Neural crest cell (in vitro differentiated cells): ENCODE measurements at places on chromosomes 13 and 19.

GRCh38 chr13:33711436-33711835 is 106.5 kb upstream of the RFC3 start:
- no peak for DNase-seq

DNA sequence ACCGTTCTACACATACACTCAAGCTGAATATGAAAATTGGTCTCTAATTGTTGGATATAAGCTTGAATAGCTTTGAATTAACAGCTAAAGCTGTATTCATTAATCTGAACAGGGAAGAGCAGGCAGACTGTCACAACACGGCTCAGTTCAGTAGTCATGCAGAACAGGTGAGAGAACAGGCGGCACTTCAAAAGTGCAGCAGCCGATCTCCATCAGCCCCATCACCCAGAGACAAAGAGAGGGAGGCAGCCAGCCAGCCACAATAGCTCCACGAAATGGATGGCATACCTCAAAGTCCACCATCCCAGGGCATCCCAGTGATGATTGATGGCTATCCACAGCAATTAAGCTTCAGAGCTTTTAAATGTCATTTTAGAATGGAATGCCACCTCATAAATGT is 419.2 kb downstream of the OLFM4 start:
- no peak for DNase-seq

- no peak for DNase-seq
Measured at GRCh38 chr13:76965759-76966421, 17.6 kb downstream of the ACOD1 start.

GRCh38 chr13:110157718-110158117 is 149.2 kb downstream of the COL4A1 start:
- no peak for DNase-seq

GRCh38 chr13:85806553-85807175 is 7.4 kb upstream of the SLITRK6 start:
- no peak for DNase-seq

- DNase-seq = no peak
Measured at GRCh38 chr13:36261976-36262375, 35.6 kb downstream of the CCDC169 start.

DNA sequence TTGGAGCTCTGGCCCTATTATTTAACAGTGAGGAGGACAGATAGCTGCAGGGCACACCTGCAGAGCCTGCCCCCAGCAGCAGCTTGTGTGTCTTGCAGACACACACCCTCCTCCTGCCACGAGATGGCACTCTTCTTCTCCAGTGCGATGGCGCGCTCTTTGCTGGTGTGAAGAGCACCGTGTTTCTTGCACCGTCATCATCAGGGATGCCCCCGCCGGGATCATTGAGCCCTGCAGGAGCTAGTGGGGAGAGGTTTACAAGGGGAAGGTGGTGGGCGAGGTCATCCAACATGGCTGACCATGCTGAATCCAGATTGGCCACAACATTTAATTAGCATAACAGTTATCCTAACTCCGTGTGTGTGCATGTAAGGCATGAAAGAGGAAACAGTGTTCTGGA is 105.6 kb downstream of the RAB20 start:
- DNase-seq = peak; percentile 63

DNA sequence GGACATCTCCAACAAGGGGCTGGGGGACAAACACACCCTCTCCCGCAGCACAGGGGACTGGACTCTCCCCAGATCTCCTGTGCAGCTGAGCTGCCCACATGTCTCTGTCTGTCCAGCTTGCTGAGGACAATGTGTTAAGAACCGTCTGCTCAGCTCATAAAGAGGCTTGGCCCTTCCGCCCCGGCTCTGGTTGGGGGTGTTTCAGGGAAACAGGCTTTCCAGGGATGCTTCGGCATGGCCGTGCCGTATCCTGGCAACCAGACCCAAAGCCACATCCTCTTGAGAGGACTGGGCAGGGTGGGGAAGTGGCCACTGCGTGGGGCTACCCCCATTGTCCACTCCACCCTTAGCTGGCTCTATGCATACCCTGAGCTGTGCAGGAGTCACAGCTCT is 41.1 kb upstream of the CHST8 start:
- DNase-seq = peak; percentile 21

DNA sequence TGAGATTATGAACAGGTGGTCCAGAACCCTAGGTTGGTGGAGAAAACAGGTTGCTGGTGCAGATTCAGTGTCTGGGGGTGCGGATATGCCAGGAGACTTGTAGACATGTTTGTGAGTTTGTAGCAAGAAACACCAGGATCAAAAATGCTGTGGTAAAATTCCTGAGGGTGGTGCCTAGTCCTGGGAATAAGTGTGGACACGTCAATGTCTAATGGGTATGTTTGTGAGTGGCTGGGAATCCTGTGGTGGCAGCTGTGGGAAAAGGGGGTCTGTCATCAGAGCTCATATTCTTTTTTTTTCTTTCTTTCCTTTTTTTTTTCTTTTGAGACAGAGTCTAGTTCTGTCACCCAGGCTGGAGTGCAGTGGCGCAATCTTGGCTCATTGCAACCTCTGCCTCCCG is 7.2 kb downstream of the ZNF708 start:
- DNase-seq = no peak

DNA sequence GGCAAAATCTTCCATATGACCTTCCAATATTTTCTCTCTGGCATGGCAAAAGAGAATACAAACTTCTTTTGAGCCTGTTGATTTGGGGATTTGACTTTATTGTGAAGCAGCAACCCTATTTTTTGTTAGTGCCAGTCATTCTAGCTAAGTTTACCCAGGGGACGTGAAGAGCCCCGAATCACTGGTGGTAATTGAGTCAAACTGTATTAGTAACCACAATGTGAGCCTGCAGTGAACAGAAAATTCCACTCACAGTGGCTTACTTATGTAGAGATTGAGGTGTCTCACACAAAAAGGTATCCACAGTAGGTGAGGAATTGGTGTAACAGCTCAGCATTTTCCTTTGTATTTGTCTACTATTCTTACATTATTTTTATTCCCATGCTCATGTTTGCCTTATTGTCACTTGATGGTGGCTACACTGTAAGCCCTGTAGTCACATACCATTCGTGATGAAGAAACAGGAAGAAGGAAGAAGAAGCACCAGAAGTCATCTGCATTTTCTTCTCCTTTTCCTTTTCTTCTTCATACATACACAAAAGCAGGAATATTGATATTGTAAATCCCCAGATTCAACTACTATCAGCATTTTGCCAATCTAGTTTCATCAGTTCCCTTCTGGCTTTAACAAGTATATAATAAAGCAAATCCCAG is 33.3 kb upstream of the MYCBP2 start:
- no peak for DNase-seq

- no peak for DNase-seq
Measured at GRCh38 chr19:57850553-57851017, 926 bp downstream of the ZNF587 start.

- DNase-seq = peak; percentile 41
Measured at GRCh38 chr13:36345438-36346221, 564 bp downstream of the SPART start.

GRCh38 chr19:54029301-54029700 is 34.4 kb downstream of the VSTM1 start:
- no peak for DNase-seq

DNA sequence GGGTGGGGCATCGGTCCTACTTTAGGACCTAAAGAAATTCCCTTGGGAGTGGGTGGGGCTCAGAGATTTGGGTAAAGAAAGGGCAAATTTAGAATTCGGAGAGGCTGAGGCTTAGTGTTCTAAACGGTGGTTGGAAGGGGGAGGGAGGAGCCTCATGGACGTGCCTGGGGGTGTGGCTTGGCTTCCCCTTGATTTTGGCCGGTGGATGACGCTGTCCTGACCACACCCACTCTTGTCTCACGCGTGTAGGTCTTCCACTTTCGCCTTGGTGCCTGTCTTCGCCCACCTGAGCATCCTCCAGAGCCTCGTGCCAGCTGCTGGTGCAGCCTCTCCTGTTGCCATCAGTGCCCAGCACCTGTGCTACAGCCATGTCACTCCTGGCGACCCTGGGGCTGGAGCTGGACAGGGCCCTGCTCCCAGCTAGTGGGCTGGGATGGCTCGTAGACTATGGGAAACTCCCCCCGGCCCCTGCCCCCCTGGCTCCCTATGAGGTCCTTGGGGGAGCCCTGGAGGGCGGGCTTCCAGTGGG is 1.2 kb upstream of the NUP62 start:
- DNase-seq = no peak

DNA sequence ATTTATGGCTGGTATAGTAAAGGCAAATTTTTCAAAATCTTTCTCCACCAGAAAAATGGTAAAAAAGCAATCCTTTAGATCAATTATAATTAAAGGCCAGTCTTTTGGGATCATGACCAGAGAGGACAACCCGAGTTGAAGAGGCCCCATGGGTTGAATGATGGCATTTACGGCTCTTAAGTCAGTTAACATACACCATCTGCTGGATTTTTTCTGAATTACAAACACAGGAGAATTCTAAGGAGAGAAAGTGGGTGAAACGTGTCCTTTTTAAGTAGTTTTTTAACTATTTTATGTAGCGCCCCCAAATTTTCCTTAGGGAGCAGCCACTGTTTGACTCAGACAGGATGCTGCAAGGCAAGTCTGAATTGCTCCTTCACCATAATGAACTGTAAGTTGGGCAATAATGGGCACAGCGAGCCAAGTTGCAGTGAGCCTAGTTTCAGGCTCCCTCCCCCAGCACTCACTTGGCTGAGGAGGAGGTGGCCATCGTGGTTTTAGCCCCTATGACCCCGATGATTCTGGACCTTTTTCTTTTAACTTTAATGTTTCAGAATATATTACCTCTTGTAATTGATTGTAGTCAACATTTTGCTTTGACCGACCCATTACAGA is 13.6 kb upstream of the ZNF611 start:
- no peak for DNase-seq

DNA sequence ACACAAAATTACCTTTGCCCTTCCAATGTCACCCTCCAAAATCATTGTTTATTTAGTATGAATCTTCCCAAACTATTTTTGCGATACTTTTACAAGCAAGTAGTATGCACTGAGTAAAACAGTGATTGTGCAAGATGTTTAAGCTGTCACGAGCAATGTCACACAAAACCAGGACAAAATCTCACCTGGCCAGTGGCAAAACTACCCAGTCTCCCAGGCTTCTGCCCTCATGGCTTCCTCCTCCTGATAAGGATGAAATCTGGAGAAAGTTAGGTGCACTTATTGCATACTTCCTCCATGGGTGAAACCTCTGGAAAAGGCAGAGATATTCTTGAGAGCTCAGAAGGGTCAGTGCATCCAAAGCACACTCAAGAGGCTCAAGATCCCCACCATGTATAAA is 500.8 kb downstream of the IRS2 start:
- no peak for DNase-seq

- no peak for DNase-seq
Measured at GRCh38 chr19:14473073-14473977, 1.8 kb downstream of the PTGER1 start.

DNA sequence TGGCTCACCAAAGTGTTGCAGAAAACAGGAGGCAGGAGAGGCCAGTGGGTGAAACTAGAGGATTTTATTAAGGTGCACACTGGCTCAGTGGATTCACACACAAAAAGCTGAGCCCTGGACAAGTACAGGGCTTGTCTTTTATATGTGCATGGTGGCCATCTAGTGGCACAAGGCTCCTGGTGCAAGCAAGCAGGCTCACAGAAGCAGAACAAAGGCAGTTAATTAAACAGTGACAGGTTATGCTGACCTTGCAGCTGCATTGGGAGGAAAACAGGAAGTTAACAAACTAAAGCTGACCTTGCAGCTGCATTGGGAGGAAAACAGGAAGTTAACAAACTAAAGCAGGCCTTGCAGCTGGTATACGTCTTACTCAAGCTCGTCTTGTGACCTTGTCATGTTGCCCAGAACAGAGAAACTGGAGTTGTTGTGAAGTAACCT is 65.3 kb upstream of the ZNF681 start:
- no peak for DNase-seq

DNA sequence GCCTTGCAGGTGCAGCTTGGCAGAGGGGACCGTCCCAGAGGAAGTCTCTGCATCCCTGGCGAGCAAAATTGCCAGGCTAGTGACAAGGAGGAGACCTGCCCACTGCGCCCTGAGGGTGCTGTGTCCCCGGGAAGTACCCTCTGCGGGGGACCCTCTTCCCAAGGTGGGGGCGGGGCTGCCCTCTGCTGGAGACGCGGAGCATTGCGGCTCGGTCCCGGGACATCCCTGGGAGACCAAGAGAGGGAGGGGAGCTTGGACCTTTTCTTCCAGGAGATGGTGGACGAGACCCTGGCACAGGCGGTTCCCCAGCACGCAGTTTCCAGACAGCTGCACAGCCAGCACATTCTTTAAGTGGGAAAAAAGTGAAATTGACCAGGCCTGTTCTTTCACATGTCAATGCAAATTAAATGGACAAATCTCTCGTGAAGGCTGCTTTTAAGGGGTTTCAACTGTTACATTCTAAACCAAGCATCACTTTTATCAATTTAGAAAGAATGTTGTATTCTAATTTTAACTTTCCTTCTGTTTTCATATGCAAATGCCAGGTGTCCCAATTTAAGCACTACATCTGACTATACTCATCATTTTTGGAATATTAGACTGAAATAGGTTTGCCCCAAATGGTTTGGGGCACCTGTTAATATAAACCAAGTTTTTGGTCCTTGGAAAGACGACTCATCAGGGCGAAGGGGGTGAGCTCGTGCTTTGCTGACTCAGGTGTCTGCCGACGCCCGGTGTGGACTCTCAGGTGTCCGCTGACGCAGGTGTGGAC is 60.7 kb downstream of the MCF2L start:
- peak; percentile 86 for DNase-seq

GRCh38 chr13:112995395-112996191 is 26.6 kb downstream of the MCF2L start:
- DNase-seq = no peak

- DNase-seq = no peak
Measured at GRCh38 chr13:46131705-46132104, 26.9 kb upstream of the CPB2 start.

DNA sequence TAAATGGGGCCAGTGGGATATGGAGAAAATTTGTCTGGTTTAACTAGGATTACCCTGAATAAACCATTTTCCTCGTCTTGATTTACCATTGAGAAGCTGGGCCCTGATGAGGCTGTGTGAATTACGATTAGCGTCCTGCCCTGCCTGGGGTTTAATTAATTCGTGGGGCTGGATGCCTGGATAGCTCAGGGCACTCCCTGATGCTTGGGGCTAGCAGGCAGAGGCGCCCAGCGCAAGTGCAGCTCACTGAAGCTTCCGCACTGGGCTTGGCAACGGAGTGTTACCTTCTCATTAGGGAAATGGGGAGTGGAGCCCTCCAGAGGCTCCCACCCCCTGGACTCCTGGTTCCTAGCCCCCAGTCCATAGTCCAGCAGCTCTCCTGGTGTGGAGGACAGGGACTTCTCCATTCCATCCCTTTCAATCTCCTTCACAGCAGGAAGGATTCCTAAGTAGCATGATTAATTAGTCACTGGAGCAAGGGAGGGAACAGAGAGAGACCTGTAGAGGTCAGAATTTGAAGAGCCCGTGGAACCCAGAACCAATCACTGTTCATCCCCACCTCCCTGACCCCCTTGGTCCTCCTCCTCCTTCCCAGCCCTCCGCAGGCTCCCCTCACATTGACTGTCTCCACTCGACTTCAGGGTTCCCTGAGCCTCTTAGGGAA is 107.2 kb downstream of the UQCRFS1 start:
- no peak for DNase-seq

DNA sequence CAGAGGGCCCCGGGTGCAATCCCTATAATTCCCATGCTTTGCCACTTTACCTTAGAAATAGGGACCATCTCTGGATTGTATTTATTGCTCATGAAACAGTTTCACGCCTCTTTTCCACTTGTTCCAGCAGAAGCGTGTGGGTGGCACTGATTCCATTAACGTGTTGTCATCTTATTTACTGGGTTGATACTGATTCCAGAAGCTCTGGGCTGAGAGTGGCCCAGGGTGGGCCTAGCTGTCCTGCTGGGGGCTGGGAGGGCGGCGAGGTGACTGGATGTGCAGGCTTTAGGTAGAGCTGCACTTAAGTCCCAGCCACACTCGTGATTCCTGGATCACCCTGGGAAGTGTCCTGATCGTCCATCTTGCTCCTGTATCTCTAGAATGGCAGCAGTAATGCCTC is 155.0 kb downstream of the TEX29 start:
- DNase-seq = no peak
